Activated T-cell treated with anti-CD3 and anti-CD28 coated beads, Interleukin-2, amount 50 U/mL, for 72 hours (primary cell): ENCODE measurements at places on chromosomes 12 and 14.

- DNase-seq = peak; percentile 69
- H3K27me3 ChIP-seq = no peaks in the 10 kb centered on the region
- H3K4me3 ChIP-seq = peak overlapping the region; percentile 79
- peak overlapping the region; percentile 99 for H3K27ac ChIP-seq
These were observed 84.1 kb upstream of the RESF1 start for GRCh38 chr12:31874961-31875608.

GRCh38 chr14:28953973-28954372 is 187.4 kb downstream of the FOXG1 start:
- no peaks in the 10 kb centered on the region for H3K4me1 ChIP-seq
- H3K27ac ChIP-seq = no peak overlapping the region
- peaks cover 4% of the 10 kb centered on the region for H3K36me3 ChIP-seq
- H3K4me3 ChIP-seq = no peak overlapping the region

DNA sequence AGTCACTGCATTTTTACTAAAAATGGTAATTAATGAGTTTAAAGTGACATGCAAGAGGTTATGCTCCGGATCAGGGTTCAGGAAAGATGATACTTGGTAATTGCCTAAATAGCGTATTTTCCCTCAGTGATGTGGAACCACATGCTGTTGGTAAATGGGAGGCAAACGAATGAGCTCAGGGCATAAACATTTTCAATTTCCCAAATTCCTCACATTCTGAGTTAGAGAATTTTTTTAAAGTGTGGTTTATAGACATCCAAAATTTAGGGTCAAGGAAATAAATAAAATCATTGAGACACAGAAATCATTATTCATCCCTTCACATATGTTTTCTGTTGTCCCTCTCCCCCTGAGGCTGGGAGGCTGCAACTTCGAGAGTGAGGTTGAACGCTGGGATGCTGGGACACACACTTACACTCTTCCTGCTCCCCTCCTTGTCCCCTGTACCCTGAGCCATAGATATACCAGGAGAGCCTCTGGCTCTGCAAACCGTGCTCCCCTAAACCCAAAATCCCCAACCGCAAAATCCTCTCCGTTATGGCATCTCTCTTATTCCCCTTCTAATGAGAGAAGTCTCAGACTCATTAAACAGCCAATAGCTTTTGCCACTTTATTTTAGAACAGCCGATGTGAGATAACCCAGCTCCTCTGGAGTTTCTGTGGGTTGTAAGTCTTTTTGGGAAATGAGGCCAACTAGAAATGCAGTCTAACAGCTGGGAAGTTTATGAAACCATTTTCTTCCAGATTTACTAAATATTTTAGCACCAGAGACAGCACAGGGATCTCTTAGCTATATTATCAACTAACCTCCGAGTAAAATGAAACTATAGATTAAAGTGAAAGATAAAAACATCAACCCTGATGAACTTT is 21.4 kb upstream of the ADGRD1 start:
- no peak for DNase-seq
- H3K27ac ChIP-seq = no peak overlapping the region
- no peaks in the 10 kb centered on the region for H3K4me1 ChIP-seq
- no peaks in the 10 kb centered on the region for H3K36me3 ChIP-seq

DNA sequence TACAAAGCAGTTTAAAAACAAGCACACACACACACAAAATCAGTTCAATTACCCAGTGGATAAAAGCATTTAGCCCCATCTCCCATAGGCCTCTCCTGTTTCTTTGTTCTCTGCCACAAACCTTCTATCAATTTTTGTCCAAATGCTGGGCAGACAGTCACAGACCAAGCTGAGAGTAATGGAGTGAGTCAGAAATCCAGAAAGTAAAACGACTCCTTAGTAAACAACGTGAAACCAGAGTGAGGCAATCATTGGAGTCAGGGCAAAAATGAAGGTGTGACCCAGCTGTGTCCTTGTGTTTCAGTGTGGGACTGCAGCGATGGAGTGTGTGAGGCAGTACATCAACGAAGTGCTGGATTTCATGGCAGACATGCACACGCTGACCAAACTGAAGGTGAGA is 102.0 kb downstream of the PRIMA1 start:
- no peak overlapping the region for H3K4me3 ChIP-seq
- peaks cover 26% of the 10 kb centered on the region for H3K27me3 ChIP-seq
- no peak for DNase-seq
- no peaks in the 10 kb centered on the region for H3K36me3 ChIP-seq
- H3K27ac ChIP-seq = no peak overlapping the region
- no peaks in the 10 kb centered on the region for H3K4me1 ChIP-seq

DNA sequence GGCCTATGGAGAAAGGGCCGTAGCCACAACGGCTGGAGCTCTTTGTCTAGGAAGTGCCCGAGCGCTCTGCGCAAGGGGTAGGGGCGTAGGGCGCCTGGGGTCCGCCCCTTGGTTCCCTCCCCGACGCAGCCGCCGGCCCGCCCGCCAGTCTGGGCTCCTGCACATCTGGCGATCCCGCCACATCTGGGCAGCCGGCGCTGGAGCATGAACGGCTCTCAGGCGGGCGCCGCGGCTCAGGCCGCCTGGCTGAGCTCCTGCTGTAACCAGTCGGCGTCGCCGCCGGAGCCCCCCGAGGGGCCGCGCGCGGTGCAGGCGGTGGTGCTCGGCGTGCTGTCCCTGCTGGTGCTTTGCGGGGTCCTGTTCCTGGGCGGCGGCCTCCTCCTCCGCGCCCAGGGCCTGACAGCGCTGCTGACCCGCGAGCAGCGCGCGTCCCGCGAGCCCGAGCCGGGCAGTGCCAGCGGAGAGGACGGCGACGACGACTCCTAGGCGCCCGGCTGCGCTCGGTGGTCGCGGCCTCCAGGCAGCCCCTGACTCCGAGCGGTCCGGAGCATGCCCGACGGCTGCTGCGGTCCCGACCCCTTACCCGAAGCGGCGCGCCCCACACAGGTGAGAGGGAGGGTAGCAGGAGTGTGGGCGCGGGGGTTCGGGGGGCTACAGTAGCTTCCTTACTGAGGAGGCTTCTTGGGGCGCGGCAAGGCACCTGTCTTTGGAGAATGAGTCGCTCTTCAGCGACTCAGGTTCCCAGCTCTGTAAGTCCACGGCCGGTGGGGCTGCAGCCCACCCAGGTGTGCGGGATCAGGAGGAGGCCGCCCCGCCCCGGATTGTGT is at the start of gene SMIM41:
Gene SMIM41 (plus strand): TSS at position 129 of the 827 bp plus-strand sequence. CDS start 76 bp downstream, at position 205.
- no peak for DNase-seq
- no peak within 1 kb of the TSS for H3K4me3 ChIP-seq
- no peak within 1 kb of the TSS for H3K27ac ChIP-seq
- H3K27me3 ChIP-seq = no peaks in the 10 kb centered on the region
- H3K36me3 ChIP-seq = peaks cover 6% of the 10 kb centered on the region

GRCh38 chr12:90036637-90037036 is 328.0 kb upstream of the ATP2B1 start:
- H3K4me3 ChIP-seq = no peak overlapping the region
- DNase-seq = no peak
- peak overlapping the region; percentile 43 for H3K27ac ChIP-seq
- peaks cover 5% of the 10 kb centered on the region for H3K36me3 ChIP-seq
- peaks cover 16% of the 10 kb centered on the region for H3K4me1 ChIP-seq

DNA sequence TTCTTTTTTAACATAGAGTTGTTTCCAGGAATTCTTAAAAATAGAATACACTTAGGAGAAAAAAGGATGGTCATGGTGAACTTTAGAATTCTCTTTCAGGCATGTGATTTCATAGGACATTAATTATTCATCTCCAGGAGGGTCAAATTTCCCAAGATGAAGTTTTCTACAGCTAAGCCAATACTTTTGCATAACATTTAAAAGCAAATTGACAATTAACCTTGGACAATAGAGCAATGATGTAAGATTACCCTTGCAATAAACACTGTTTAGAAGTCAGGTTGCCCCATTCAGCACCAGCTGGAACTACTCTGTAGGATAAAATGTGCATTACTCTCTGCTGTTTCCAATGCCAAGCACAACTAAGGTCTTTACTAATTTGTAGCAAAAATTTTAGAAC is 49.5 kb downstream of the SIX1 start:
- H3K4me3 ChIP-seq = no peak overlapping the region
- H3K27me3 ChIP-seq = peaks cover 33% of the 10 kb centered on the region
- H3K36me3 ChIP-seq = no peaks in the 10 kb centered on the region
- DNase-seq = no peak
- H3K4me1 ChIP-seq = no peaks in the 10 kb centered on the region
- H3K27ac ChIP-seq = no peak overlapping the region

DNA sequence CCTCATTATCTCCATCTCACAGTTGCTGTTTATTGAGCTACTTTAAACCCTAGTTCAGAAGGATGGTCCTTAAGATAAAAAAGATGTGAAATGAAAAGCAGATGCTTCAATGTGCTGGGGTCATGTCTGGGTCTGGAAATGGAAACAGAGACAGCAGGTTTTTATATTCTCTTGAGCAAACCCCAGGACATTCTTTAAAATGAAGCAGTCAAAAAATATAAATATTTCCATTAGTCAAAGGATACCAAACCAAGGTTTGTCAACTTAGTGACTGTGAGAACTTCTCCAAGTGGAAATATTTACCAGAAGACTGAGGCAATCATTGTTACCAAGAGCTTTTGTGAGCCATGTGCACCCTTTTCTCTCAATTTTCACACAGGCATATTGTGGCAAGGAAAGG is 102.5 kb upstream of the DIO2 start:
- no peaks in the 10 kb centered on the region for H3K4me1 ChIP-seq
- peaks cover 2% of the 10 kb centered on the region for H3K36me3 ChIP-seq
- DNase-seq = no peak

GRCh38 chr12:18171571-18171970 is 81.6 kb upstream of the RERGL start:
- peaks cover 10% of the 10 kb centered on the region for H3K36me3 ChIP-seq
- H3K27ac ChIP-seq = no peak overlapping the region
- no peak for DNase-seq

DNA sequence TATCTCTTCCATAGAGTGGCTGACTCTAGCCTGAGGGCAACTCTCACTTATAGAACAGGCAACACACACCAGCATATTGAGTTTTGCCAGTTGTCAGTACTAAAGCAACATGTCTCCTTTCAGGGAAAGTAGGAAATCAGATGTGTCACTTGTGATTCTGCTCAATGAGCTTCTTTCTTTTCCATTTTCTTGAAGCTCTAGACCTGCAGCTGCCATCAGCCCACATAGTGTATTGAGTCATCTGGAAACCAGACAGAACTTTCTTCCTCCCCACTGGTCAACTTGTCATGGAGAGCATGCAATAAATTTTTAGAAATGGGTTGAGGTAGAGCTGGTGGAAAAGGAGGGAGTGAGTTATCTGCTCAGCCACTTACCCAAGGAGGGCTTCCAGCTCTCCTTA is 209.0 kb upstream of the PLEKHG7 start:
- peaks cover 2% of the 10 kb centered on the region for H3K36me3 ChIP-seq
- no peak overlapping the region for H3K27ac ChIP-seq
- no peak for DNase-seq

- H3K27me3 ChIP-seq = no peaks in the 10 kb centered on the region
- no peaks in the 10 kb centered on the region for H3K4me1 ChIP-seq
- H3K27ac ChIP-seq = no peak overlapping the region
- H3K4me3 ChIP-seq = no peak overlapping the region
These were observed 218.4 kb downstream of the NTF3 start for GRCh38 chr12:5650281-5650680.

DNA sequence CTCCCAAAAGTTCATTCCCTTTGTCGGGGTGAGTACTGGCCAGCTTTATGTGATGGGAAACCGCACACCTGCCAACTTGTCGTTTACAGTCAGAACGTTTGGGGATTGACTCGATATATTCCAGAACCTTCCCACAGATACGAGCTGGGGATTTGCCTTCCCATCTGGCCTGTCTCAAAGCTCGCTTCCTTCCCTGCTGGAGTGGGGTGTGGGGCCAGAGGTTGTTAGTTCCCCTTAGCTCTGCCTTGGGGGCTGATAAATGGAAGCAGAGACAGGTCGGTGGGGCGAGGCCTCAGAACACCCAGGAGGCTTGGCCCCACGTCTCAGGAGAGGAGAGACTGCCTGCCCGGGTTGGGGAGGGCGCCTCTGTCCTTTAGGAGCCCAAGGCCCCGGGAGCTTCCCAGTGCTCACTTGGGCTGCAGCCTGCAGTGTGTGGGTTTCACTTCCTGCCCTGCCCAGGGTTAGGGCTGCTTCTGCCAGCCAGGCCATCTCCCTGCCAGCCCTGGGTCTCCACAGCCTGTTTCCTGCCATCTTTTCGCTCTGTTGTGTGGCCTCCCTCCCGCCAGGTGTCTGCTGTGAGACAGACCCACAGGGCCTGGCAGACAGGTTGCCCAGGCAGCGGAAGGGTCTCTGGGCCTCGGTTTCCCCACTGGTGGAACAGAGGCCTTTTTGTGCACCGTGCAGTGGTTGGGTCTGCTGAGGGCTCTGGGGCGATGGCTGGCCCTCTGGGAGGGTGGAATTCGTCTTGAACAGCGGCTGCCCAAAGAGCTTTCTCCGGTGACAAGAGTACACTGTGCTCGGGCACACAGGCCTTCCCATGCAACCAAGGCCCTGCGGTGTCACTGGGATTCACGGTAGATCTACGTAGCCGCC is 8.1 kb upstream of the TEX22 start:
- no peaks in the 10 kb centered on the region for H3K27me3 ChIP-seq
- peaks cover 7% of the 10 kb centered on the region for H3K4me1 ChIP-seq
- H3K27ac ChIP-seq = no peak overlapping the region

DNA sequence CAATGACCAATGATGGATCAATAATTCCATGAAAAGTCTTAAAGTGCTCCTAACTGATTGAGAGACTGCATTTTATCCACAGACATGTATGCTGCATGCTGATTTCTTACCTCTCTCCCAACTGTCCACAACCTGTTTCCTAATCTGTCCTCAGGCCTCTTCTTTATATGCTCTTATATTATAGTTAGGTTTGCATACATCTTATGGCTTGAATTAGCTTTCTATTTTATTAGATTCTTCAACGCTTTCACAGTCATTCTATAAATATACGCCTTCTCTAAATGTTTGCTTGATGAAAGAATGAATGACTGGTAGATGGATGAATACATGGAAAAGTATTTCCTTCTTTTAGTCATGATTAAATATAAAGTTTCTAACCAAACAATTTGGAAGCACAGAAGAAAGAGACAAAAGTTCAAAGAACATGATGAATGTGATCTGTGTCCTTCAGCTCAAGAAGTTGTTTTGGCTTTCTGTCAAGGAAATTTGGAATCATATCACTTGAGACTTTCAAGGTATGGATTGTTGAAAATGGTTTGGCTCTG is 91.8 kb upstream of the NPAS3 start:
- H3K36me3 ChIP-seq = no peaks in the 10 kb centered on the region
- H3K4me3 ChIP-seq = no peak overlapping the region
- no peak for DNase-seq

DNA sequence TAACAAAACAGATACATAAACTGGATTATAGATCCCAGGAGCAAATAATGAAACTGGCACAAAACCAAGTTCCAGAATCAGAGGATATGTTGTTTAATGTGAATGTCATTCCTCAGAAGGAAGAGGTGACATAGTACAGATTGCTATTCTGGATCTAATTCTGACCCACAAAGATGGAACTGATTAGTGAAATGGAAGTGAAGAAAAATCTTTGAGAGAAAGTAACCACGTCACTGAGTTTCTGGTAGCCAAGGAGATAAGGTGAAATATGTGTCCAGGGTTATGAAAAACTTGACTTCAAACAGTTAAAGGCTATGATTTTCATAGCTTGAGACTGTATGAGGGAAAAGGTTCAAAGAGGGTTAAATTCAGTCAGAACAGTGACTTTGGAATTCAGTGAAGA is 8.3 kb downstream of the OR10AD1 start:
- peaks cover 3% of the 10 kb centered on the region for H3K36me3 ChIP-seq
- peaks cover 15% of the 10 kb centered on the region for H3K4me1 ChIP-seq
- no peak overlapping the region for H3K27ac ChIP-seq
- peaks cover 27% of the 10 kb centered on the region for H3K27me3 ChIP-seq
- no peak overlapping the region for H3K4me3 ChIP-seq

- no peaks in the 10 kb centered on the region for H3K4me1 ChIP-seq
- DNase-seq = no peak
- peaks cover 2% of the 10 kb centered on the region for H3K36me3 ChIP-seq
- no peak overlapping the region for H3K4me3 ChIP-seq
These were observed 303.6 kb downstream of the CEP128 start for GRCh38 chr14:80637756-80638619.
